HFFc6 (cell line): ENCODE measurements at places on chromosomes 2 and 18.

- H3K27ac ChIP-seq, result no peak overlapping the region
- no peak for DNase-seq
- H3K27me3 ChIP-seq, result peaks cover 16% of the 10 kb centered on the region
Observed at GRCh38 chr2:38122344-38122743, 46.4 kb upstream of the CYP1B1 start.

DNA sequence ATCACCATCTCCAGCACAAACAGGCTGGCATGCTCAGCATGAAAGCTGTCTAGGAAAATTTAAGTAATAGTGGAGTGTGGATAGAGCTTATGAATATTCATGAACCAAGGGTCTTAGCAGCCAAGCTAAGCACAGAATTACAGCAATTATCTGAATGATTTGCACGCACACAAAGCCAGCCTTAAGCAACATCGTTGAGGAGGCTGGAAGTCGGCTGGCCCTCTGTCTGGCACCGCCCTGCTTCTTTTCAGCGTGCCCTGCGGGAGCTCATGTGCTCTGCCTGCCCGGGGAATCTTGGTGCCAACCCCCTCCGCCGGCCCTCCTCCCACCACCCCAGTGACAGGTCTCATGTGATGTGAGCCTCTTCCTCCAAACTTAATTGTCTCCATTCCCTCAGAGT, 540.1 kb downstream of the CMPK2 start:
- H3K27me3 ChIP-seq, result no peaks in the 10 kb centered on the region
- H3K4me3 ChIP-seq, result no peak overlapping the region
- no peak overlapping the region for H3K27ac ChIP-seq

- no peak overlapping the region for H3K4me3 ChIP-seq
- no peak for DNase-seq
- peaks cover 3% of the 10 kb centered on the region for H3K27me3 ChIP-seq
- no peaks in the 10 kb centered on the region for H3K4me1 ChIP-seq
- no peak overlapping the region for H3K27ac ChIP-seq
- no peaks in the 10 kb centered on the region for H3K36me3 ChIP-seq
Observed at GRCh38 chr2:118992740-118993391, 50.9 kb downstream of the MARCO start.

- H3K4me1 ChIP-seq, result peaks cover 14% of the 10 kb centered on the region
- no peak overlapping the region for H3K27ac ChIP-seq
Observed at GRCh38 chr2:191917430-191917881, 70.6 kb upstream of the CAVIN2 start.

GRCh38 chr2:120596990-120597594, 138.6 kb upstream of the GLI2 start:
- peak; percentile 47 for DNase-seq
- H3K4me3 ChIP-seq, result peak overlapping the region; percentile 3; the same call in 1 of the 2 replicates
- H3K4me1 ChIP-seq, result peaks cover 42% of the 10 kb centered on the region
- H3K36me3 ChIP-seq, result no peaks in the 10 kb centered on the region
- H3K27me3 ChIP-seq, result peaks cover 2% of the 10 kb centered on the region

GRCh38 chr18:11078491-11078890, 70.9 kb downstream of the PIEZO2 start:
- H3K27ac ChIP-seq, result no peak overlapping the region
- no peak for DNase-seq
- H3K27me3 ChIP-seq, result peaks cover 13% of the 10 kb centered on the region; the same call in 1 of the 2 replicates
- no peaks in the 10 kb centered on the region for H3K4me1 ChIP-seq
- H3K4me3 ChIP-seq, result no peak overlapping the region

DNA sequence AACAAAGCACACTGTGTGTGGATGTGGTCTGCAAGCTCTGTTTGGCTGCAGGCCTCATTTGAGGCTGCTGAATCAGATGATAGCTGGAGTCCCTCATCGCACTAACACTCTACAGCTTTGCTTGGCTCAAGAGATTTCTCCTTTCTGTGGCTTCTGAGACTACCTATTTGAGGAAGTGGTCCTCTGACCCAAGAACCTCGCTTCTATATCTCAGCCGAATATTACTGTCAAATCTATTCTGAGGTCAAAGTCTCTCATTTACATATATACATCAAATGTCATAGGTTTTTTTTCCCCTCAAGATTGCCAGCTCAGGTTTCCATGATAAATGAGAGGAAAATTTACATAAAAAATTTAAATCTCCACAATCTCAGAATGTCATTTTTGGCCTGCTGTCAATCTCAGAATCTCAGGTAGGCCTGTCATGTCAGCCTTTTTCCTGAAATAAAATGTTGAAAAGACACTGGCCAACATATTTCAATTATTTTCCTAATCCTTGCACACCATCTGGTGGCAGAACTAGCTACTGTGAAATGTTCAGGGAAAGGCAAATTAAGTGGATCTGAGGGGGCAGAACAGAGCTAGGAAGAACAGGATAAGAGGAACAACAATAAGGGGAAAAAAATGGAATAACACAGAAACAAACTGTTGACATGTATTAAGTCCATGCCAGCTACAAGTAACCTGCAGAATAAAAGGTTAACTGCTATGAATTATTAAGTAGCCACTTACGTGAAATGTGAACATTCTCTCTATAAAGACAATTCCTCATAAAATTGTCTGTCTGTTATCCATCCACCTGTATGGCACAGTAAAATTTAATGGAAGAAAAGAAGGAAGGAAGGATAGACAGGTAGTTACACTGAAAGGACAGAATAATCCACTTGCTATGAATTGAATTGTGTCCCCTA, 39.3 kb downstream of the AP1S3 start:
- peaks cover 3% of the 10 kb centered on the region; the same call in 1 of the 2 replicates for H3K27me3 ChIP-seq
- no peaks in the 10 kb centered on the region for H3K36me3 ChIP-seq
- H3K4me3 ChIP-seq, result no peak overlapping the region
- peaks cover 45% of the 10 kb centered on the region for H3K4me1 ChIP-seq
- peak; percentile 38 for DNase-seq
- no peak overlapping the region for H3K27ac ChIP-seq

DNA sequence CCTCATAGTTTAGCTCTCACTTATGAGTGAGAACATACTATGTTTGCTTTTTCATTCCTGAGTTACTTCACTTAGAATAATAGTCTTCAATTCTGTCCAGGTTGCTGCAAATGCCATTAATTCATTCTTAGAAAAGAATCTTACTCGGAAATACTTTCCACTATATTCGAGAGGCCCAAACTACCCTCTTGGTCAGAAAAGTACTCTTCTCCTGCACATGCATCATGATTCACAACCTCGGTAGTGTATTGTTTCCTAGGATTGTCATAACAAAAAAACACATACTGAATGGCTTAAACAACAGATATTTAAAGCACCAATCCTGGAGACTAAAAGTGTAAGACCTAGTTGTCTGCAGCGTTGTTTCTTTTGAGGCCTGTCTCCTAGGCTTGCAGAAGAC, 364.0 kb upstream of the SLC14A2 start:
- DNase-seq, result no peak
- H3K27ac ChIP-seq, result peak overlapping the region; percentile 62; the same call in 1 of the 2 replicates

- peaks cover 5% of the 10 kb centered on the region; the same call in 1 of the 2 replicates for H3K36me3 ChIP-seq
- DNase-seq, result no peak
- no peak overlapping the region for H3K4me3 ChIP-seq
- peaks cover 18% of the 10 kb centered on the region for H3K4me1 ChIP-seq
- peaks cover 2% of the 10 kb centered on the region; the same call in 1 of the 2 replicates for H3K27me3 ChIP-seq
Observed at GRCh38 chr2:45904946-45905631, 253.6 kb downstream of the PRKCE start.

GRCh38 chr2:138827426-138828054, 47.4 kb upstream of the NXPH2 start:
- DNase-seq, result peak; percentile 68
- no peak overlapping the region for H3K27ac ChIP-seq
- H3K4me1 ChIP-seq, result no peaks in the 10 kb centered on the region
- H3K36me3 ChIP-seq, result no peaks in the 10 kb centered on the region

- no peak for DNase-seq
- 0 out of 2 replicates have a peak, but pooled peaks cover 5% of the 10 kb centered on the region for H3K36me3 ChIP-seq
- no peak overlapping the region for H3K27ac ChIP-seq
Observed at GRCh38 chr18:47531717-47532116, 280.3 kb upstream of the SKOR2 start.
